ENCODE measurements at places on chromosomes 6 and 20.

GRCh38 chr6:152053332-152053731 lies 245.8 kb downstream of the ESR1 start:
- no peak for DNase-seq

- no peak for DNase-seq
These were observed 95.1 kb downstream of the TIAM2 start for GRCh38 chr6:155090166-155090565.

GRCh38 chr20:15628851-15629353 lies 944.3 kb downstream of the KIF16B start:
- no peak for DNase-seq

DNA sequence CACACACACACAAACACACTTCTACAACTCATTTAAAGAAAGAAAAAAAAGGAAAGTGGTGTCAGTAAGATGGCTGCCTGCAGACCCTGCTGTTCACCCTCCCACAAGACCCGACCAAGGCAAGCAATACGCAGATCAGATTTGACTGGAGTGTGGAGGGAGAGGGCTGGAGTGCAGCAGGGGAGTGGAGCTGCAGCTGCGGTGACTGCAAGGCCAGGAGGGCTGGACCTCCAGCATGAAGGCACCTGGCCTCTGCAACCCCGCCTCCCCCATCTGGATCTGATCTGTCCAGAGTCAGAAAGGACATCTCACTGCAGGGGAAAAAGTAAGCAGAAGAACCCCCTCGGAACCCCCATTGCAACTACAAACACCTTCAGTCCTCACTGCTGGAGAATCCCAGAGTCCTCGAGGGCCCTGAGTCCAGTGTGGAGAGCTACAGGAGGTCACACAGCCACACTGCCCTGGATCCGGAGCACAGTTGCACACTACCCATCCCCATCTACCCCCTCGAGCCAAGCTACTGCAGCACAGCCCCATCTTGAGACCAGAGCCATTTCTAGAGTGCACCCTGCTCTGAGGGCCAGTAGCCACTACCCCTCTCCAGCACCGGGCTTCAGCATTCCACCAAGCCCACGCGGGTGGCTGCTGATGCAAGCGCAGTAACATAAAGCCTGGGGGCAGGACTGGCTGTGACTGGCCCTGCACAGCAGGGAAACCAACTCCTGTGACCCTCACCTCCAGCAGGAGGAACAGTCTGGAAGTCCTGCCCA lies 41.9 kb upstream of the SRSF6 start:
- no peak for DNase-seq

GRCh38 chr6:166006900-166007301 lies 160.8 kb downstream of the TBXT start:
- no peak for DNase-seq

DNA sequence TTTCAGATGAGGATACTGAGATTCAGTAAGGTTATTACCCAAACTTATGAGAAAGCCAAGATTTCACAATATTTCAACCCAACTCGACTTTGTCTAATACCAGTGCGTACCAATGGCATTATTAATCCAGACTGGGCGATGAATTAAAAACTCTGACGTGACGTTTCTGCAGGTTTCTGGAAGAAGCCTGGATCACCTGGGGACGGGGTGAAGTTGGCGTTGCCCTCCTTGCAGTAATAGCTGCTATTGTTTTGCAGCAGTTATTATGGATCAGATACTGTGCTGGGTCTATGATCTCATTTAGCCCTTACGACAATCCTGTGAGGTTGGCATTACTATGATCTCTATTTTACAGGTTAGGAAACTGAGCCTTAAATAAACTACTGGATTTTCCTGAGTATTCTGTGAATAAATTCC lies 569 bp upstream of the CDC5L start:
- DNase-seq = no peak

DNA sequence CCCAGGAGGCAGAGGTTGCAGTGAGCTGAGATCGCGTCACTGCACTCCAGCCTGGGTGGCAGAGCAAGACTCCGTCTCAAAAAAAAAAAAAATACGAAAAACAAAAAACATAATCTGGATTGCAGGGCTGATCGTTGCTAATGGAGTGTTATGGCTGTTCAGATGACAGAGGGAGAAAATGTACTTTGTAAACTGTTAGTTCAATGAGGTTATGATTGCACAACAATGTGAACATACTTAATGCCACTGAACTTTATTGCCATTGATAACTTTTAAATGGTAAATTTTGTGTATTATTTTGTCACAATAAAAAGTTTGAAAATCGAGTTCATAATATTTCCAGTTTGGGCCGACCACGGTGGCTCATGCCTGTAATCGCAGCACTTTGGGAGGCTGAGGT lies 10.5 kb downstream of the C20orf173 start:
- DNase-seq = no peak

GRCh38 chr6:41576667-41577066 lies 30.5 kb downstream of the FOXP4 start:
- DNase-seq = no peak

Data from LoVo (cell line).